ENCODE measurements at places on chromosomes 4 and X.
A peak's percentile ranks its signal among the peaks of the same experiment; 100 is the strongest.

DNA sequence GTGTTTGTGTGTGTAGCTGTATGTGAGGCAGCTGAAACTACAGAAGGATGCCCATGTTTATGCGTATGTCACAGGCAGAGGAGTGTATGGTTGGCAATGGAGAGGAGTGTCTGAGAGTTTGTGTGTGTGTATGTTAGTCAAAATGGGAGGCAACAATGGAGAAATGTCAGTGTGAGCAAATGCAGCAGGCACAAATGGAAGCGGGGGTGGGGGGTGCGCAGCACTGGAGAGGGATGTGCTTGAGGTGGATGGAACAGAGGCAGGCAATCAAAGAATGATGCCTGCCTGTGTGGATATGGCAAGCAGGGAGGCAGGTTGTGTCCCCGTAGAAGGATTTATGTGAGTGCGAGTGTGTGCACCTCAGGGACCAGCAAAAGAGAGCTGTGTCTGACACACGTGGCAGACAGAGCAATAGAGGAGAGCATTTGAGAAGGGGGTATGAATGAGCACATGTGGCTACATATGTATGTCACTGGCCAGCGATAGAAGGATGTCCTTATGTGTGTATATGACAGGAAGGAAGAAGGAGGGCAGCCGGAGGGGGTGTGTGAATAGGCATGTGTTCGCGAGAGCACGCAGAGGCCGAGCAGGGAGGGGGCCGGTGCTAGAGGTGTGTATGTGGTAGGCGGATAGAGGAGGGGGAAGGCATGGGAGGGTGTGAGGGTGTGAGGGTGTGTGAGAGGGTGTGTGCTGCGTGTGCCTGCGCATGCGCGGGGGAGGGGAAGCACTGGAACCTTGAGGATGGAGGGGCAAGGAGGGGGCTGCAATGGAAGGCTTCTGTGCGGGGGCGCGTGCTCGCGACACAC lies 1.1 kb downstream of the PJA1 start:
- DNase-seq = peak; percentile 17

DNA sequence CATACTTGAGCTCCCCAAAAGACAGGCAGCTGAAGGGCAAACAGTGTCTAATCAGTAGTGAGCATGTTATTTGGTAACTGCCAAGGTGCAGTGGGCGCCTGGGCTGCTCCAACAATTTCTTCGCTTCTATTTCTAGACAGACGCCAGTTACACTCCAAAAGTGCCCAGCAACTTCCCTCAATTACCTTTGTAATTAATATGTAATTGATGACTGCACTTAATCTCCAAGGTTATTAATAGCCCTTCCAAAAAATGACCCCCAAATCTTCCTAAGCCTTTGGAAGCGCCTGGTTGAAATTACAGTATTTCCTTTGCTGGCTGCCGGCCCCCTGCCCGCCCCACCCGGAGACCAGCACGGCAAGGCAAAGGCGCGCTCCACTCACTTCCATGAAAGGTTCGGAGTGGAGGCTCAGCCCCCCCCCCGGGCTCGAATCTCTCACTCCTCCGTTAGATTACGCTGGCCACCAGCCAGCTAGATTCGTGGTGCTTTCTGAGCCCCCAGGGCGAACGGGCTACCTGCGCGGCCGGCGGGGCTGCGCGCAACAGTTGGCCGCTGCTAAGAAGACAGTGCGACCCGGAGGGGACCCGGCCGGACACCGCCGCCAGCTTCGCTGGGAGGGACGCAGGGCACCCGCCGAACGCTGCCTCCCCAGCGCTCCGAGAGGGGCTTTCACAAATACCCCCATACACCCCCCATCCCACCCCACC lies 1.9 kb downstream of the GPC4 start:
- no peak for DNase-seq

DNA sequence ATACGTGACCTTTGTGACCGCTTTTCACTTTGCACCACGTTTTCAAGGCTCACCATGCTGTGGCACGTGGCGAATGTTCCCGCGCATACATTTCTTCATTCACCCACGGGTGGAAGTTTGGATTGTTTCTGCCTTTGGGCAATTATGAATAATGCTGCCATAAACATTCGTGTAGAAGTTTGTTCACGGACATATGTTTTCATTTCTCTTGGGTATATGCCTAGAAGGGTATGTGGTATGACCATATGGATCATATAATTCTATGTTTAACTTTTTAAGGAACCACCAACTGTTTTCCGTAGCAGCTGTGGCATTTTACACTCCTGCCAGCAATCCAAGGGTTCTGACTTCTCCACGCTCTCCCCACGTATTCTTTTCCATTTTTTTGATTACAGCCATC lies 60.9 kb upstream of the MXD4 start:
- DNase-seq = no peak

- DNase-seq = no peak
Observed at GRCh38 chrX:138923805-138924204, 212.3 kb upstream of the FGF13 start.

- DNase-seq = no peak
Observed at GRCh38 chr4:122873821-122874593, 47.4 kb downstream of the FGF2 start.

GRCh38 chrX:149849787-149850186 lies 31.2 kb upstream of the MAGEA8 start:
- DNase-seq = no peak

GRCh38 chr4:12979797-12980196 lies 504.3 kb downstream of the RAB28 start:
- DNase-seq = no peak

- DNase-seq = no peak
Observed at GRCh38 chrX:53265771-53266574, 15.4 kb downstream of the IQSEC2 start.

- no peak for DNase-seq
Observed at GRCh38 chr4:13704035-13704434, 76.5 kb upstream of the BOD1L1 start.

- no peak for DNase-seq
Observed at GRCh38 chrX:153831429-153832150, 1.2 kb upstream of the PDZD4 start.

DNA sequence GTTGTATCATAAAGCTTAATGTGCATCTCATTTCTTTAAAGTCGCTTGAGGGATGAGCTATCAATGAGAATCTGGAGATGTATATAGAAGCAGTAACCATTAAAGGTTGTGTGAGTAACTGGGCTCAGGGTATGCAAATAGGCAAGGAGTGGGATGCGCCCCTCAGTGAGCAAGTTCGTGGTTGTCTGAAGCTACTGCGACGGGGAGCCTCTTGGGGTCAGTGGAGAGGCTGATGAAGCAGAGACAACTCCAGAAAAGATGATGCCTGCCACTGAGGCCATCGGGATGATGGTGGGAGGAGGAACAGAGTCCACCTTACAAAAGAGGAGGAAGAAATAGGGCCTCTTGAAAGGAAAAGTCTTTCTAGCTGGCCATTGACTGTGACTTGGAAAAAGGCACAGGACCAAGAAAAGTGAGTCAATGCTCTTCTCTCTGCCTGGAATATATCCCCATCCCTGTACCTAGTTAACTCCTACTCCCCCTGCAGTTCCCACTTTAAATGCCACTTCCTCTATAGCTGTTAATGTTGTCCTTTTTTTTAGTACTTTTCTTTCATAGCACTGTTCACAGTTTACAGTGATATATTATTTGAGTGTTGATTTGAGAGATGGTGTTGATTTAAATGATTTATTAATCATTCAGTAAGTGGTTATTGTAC lies 51.4 kb upstream of the LSM6 start:
- no peak for DNase-seq

- no peak for DNase-seq
Observed at GRCh38 chr4:114481856-114482255, 116.8 kb upstream of the UGT8 start.

- no peak for DNase-seq
Observed at GRCh38 chr4:58766763-58767162, 1656.6 kb upstream of the IGFBP7 start.

- DNase-seq = no peak
Observed at GRCh38 chrX:115226929-115227328, 7.0 kb downstream of the LRCH2 start.

- DNase-seq = no peak
Observed at GRCh38 chr4:144750348-144750747, 104.4 kb downstream of the HHIP start.

GRCh38 chrX:101025126-101025525 lies 26.8 kb downstream of the TRMT2B start:
- DNase-seq = no peak

GRCh38 chr4:171875291-171875690 lies 62.1 kb downstream of the GALNTL6 start:
- no peak for DNase-seq

DNA sequence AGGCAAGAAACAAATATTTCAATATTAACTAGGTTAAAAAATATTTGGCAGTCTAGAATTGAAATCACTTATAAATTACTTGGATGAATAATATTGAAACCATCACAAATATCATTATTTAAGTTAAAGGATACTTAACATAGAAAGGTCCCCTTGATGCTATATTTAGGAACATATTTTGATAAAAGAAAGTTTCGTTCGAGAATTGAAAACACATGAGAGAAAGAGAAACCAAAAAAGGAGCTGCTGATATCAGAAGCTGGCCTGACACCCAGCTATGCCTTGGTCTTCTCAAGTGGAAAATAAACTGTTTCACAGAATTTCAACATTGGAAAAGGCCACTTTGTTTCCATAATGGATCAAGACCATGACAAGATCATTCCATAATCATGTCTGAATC lies 762.4 kb downstream of the DMD start:
- no peak for DNase-seq

DNA sequence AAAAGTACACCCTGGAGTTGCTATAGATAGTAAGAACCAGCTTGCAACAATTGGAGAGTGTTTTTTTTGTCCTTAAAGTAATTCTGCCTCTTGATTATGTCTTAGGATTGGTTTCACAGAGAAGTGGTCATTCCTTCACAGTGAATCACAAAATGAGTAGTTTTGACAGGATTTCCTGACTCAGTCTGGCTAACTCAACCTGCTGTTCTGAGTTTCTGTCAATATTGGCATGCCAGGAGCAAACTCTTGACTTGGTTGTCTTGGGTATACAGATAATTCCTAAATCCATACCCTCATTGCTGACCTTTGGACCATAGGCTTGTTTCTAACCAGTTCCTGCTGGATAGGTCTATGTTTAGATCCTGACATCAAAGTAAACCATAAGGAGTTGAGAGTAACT lies 9.4 kb downstream of the FHIP1A start:
- DNase-seq = no peak

- DNase-seq = no peak
Observed at GRCh38 chr4:8394806-8395205, 45.7 kb downstream of the ACOX3 start.

DNA sequence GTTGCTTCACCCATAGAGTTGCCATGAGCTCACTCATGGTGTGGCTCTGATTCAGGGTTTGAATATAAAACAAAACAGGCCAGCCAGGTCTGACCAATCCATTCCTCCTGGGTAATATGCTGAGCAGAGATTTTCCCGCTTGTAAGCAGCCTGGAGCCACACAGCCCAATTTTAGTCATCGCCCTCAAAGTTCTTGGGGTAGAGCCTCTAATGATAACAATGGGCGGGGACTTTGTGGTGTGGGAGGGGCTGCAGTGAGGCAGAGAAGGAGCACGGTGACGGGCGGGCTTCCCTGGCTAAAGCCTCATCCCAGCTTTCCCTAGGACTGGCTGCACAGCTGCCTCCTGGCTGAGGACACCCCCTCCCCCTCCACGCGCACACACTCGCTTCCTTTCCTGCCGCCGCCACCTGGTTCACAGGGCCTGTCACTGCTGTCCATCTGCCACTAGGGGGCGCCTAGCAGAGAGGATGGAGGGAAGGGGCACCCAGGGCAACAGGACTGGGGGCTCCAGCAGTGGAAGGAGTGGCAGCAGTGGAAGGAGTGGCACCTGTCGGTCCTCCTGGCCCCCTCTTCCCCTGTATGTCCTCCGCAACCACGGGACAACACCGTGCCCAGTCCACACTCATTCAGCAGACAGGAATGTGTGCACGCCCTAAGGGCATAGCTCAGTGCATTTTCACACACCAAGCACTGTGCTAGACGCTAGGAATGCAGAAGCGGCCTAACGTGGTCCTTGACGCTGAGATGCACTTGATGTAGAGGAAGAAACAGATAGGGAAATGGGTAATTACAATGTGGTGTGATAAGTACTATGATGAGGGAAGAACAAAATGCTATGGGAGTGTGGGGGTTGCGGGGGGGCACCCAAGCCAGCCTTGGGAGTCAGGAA lies 26.8 kb downstream of the PRPS1 start:
- DNase-seq = peak; percentile 34

DNA sequence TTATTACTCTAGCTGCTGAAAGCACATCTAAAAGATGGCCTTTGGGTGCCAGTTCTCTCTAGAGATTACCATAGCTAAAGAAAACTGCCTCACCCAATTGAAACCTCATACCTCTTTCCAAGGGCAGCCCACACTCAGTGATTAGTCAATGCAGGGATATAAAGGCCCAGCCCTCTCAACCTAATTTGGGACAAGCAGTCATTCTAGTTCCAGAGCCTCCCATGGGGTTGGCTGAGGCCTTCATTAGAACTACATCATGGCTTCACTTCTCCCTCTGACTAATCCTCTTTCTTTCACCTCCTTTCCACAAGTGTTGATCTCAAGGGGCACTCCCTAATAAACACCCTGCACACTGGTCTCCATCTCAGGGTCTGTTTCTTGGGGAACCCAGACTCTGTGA lies 38.5 kb upstream of the C1GALT1C1 start:
- no peak for DNase-seq

DNA sequence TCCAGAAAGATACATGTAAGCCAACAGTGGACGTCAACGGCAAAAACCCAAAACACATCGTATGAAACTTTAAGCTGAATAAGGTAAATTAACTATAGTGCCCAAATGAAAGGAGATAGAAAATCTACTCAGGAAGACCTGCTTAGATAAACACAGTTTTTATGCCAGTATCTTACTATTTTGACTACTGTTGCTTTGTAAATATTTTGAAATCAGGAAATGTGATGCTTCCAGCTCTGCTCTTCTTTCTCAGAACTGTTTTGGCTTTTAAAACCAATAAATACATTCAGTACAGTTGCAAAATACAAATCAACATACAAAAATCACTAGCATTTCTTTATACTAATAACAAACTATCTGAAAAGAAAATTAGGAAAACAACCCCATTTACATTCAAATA lies 83.8 kb downstream of the SMARCA5 start:
- DNase-seq = no peak

- DNase-seq = no peak
Observed at GRCh38 chrX:9249051-9249846, 215.3 kb upstream of the FAM9B start.

DNA sequence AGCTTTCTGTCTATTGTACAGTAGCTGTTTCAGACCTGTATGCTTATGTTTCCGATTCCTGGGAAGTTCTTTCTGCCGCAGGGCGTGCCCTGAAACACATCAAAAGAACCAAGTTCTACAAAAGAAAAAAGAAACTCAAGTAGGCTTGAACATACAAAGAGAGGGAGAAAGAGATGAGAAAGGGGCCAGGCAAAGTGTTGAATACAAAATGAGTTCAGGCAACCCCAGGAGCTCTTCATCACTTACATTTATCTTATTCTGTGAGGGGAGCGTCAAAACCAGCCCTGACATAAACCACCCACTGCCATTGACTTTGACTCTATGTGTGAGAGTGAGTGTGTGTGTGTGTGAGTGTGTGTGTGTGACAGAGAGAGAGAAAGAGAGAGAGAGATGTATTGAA lies 26.5 kb upstream of the ATOH1 start:
- no peak for DNase-seq

- no peak for DNase-seq
Observed at GRCh38 chrX:150651906-150652305, 41.3 kb upstream of the MTMR1 start.
